ENCODE measurements at places on chromosomes 3 and 15.

DNA sequence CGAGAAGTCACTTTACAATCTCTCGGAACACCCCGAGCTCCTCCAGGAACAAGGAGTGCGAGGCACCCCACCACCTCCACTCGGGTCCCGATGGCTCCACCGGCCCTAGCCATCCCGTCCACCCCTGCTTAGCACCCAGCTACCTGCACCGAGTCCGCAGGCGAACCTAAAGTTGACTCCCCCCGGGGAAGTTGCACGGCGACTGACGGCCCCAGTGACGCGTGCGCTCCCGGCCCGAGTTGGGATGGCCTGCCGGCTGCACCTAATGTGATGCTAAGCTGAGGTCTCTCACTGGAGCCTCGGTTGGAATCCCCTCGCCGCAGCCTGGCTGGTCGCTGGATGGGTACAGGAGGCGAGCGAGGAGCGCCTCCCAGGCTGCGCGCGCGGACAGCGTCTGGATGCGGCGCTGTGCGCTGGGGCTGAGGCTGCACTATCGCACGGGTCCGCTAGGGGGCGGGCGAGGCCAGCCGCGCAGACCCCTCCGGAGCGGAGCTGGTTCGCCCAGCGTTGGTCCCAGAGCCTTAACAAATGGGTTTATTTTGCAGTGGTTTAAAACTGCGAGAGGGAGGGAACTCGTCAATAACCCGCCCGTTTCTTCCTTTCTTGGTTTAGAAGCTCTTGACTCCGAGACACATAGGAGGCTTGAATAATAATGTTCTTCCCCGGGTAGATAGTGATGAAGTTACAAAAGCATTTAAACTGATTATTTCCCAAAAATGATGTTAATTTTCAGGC, at the start of gene OXTR:
OXTR (minus strand) TSS at position 526 of the 735 bp plus-strand sequence. CDS start 1,426 bp downstream, outside the sequence.
- peak; percentile 42 for DNase-seq

GRCh38 chr15:45586125-45586524, 1.1 kb upstream of the BLOC1S6 start:
- DNase-seq, result no peak

GRCh38 chr3:107062787-107063186, 314.5 kb upstream of the CCDC54 start:
- DNase-seq, result no peak

DNA sequence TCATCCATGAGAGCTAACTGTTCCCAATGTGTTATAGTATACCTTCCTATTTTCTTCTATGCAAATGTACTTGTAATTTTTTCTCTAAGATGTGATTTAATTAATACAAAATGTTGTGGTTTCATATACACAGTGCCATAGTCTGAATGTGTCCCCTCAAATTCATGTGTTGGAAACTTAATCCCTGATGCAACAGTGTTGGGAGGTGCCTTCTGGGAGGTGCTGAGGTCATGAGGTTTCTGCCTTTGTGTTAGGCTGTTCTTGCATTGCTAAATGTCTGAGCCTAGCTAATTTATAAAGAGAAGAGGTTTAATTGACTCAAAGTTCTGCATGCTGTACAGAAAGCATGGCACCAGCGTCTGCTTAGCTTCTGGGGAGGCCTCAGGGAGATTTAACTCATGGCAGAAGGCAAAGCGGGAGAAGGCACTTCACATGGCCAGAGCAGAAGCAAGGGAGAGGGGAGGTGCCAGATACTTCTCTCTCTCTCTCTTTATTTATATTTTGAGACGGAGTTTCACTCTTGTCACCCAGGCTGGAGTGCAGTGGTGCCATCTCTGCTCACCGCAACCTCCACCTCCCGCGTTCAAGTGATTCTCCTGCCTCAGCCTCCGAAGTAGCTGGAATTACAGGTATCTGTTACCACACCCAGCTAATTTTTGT, 34.7 kb upstream of the BNIP2 start:
- DNase-seq, result no peak

- no peak for DNase-seq
Observed at GRCh38 chr15:78353093-78353492, 12.9 kb downstream of the CRABP1 start.

- no peak for DNase-seq
Observed at GRCh38 chr3:135792858-135793475, 172.6 kb upstream of the PPP2R3A start.

- no peak for DNase-seq
Observed at GRCh38 chr15:22978691-22979237, 1.4 kb downstream of the CYFIP1 start.

GRCh38 chr3:64467255-64467944, 220.4 kb downstream of the ADAMTS9 start:
- no peak for DNase-seq

DNA sequence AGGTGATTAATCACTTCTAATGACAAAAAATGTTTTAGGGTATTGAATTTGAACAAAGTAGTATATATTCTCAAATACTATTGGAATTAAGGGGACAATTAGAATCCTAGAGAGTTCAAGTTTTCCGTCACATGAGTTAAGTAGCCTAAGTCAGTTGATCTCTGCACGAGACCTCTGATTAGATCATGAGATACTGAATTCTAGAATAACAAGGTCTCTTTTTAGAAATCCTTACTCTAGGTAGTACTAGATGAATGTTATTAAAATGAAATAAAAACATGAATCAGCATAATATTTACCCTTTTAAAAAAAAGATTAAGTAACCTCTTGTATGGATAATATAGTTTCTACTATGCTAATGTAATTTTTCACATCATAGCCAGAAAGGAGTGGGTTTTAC, 43.4 kb downstream of the MYO5A start:
- no peak for DNase-seq

GRCh38 chr3:81485444-81485865, 276.0 kb downstream of the GBE1 start:
- peak; percentile 70 for DNase-seq

DNA sequence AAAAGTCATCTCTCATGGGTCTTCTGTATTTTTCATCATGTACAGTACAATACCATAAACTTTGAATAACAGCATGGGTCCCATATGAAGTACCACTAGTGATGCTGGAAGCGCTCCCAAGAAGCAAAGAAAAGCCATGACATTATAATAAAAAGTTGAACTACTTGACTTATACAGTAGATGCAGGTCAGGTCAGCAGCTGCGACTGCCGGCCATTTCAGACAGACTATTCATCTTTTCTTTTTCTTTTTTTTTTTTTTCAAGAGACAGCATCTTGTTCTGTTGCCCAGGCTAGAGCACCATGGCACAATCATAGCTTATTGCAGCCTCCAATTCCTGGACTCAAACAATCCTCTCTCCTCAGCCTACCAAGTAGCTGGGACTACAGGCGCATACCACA, 10.2 kb downstream of the RAF1 start:
- no peak for DNase-seq

- no peak for DNase-seq
Observed at GRCh38 chr3:197567904-197568681, 12.3 kb upstream of the BDH1 start.

- no peak for DNase-seq
Observed at GRCh38 chr3:23761440-23761896, 44.3 kb upstream of the UBE2E1 start.

DNA sequence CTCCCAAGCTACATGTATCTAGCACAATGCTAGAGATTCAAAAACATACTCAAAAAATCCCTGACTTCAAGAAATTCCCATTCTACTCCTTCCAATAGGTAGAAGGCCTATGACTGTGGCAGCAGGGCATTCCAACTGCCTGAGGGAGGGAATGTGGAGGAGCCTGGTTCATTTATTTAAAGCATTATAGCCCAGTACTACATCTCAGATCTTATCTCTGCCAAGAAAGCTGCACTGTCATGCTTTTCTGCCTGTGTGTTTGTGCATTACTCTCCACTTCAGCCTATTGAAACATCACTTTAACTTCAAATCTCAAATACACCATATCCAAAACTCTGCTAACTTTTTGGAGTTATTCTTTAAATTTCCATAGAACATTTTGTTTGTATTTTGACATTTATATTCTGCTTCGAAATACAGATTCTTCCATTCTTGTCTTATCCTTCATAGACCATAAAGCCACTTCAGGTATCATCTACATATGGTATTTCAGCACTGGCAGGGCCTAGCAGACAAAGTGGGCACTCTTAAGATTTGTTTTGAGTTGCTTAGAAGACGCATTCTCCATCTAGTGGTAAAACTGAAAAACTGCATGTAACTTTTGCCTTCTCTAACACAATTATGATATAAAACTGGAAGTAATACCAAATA, 59.1 kb upstream of the NEDD4 start:
- DNase-seq, result no peak

GRCh38 chr3:194176274-194176991, 40.5 kb downstream of the HES1 start:
- DNase-seq, result no peak

- no peak for DNase-seq
Observed at GRCh38 chr3:114375608-114376421, 82.0 kb downstream of the TIGIT start.

GRCh38 chr15:70509282-70509662, 254.1 kb downstream of the UACA start:
- no peak for DNase-seq

- DNase-seq, result no peak
Observed at GRCh38 chr15:47711655-47712054, 5.7 kb upstream of the SEMA6D start.

- no peak for DNase-seq
Observed at GRCh38 chr3:192991356-192991755, 73.7 kb upstream of the MB21D2 start.

- no peak for DNase-seq
Observed at GRCh38 chr3:79018671-79019136, 749.1 kb downstream of the ROBO1 start.

GRCh38 chr15:78922527-78922926, 22.3 kb downstream of the CTSH start:
- DNase-seq, result no peak

DNA sequence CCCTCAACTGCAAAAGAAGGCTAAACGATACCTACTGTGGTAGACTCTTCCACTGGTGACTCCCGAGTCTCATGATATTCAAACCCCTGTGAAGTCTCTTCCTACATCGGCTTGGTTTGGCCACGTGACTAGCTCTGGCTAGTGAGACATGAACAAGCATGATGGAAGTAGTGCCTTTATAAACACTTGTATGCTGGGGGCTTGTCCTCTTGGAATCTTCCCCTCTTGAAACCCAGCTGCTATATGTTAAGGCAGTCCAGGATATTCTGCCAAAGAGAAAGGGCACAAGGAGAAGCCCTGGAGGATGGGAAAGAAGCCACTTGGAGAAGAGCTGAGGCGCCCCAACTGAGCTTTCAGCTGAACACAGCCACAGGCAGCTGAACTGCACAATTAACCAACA, 16.4 kb downstream of the RBP1 start:
- no peak for DNase-seq

- DNase-seq, result no peak
Observed at GRCh38 chr3:161576714-161577510, 80.3 kb downstream of the OTOL1 start.

DNA sequence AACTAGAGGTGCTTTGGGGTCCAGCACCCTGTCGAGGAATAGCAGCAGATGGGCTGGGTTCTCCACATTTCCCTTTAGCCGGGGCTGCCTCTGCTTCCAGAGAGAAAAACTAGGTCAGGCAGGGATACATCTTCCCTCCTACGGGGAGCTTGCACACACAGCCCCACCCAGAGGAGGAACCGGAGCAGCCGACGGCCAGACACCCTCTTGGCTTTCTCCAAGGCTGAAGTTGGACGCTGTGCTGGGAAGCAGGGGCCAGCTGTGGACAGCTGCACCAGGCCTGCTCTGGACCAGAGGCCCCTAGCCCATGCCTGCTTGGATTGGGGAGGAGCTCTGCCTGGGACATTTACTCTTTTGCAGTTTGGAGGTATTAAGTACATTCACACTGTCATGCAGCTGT, 44.7 kb upstream of the NR2C2 start:
- DNase-seq, result no peak

DNA sequence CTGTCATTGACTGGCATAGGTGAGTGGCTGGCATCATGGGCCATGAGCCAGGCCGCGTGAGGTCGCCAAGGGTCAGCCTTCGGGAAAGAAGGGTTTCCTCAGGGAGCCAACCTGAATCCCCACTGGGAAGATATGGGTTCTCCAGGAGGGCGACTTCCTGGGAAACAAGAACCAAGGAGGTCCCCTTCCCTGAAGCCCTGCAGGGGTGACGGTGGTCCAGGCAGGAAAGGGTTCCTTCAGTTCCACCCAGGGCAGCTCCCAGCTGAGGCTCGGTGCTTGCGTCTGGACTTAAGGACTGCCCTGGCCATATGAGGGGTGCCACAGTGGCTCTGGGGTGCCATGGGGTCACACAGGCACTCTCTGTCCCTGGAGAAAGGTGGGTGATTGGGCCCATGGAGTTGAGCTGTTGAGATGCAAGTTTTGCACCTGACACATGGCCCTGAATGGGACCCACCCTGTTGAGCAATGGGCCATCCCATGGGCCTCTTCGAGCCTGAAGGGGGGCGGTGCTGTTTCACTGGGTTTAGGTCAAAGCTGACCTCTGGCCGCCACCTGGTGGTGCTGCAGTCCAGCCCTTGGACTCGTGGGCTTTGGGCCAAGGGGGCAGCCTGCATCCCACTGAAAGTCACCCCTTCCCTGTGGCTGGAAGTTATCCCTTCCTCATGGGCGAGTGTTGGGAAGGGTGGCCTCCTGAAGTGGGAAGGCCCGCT, 228.1 kb downstream of the SNRPN start:
- DNase-seq, result no peak

DNA sequence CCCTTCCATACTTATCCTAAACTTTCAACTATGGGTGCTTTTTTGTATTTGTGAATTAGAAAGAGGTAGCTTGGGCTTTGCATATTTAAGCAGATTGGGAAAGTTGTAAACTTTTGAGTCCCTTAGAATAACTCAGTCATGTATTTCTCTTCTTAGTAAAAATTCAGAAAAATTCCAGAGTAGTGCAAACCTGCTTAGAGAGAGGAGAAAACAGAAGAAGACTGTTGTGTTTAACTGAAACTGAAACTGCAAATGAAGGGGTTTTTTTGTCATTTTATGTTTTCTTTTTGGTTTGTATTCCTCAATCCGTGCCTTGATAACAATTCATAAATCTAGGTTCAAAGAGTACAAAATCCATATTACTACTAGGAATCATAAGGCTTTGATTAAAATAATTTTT, 31.3 kb downstream of the CD200 start:
- no peak for DNase-seq

GRCh38 chr3:133997871-133998635, 31.7 kb downstream of the SLCO2A1 start:
- no peak for DNase-seq

GRCh38 chr15:69413822-69414700, at the start of gene KIF23:
Gene KIF23, plus strand, starts transcription at chr15:69414349. Its CDS starts 117 bp downstream, at chr15:69414466.
- peak; percentile 87 for DNase-seq
